ENCODE measurements at places on chromosomes 3 and 15.
A peak's percentile ranks its signal among the peaks of the same experiment; 100 is the strongest.

GRCh38 chr3:71754610-71755253 is 1.1 kb downstream of the GPR27 start:
- no peak for DNase-seq

- DNase-seq = no peak
Measured at GRCh38 chr15:80155001-80155377, 2.2 kb downstream of the FAH start.

- no peak for DNase-seq
Measured at GRCh38 chr3:4776980-4777581, 202.2 kb upstream of the BHLHE40 start.

GRCh38 chr3:108338901-108339545 is 42.7 kb downstream of the HHLA2 start:
- DNase-seq = no peak

DNA sequence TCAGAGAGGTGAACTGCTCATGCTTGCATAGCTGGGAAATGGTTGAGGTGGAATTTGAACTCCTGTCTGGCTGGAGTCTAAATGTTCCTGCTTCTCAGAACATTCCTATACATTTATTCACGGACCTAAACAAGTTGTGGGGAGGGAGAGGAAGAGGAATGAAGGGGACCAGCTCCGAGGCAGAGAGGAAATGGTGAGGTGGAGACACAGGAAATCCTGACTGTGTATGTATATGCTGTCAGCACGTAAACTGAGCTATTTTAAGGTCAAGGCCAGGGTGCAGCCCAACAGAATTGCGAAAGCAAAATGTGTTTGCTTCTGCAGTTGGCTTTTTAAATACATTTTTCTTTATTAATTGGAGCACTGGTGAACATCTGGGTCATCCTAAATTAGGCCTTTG is 74.1 kb upstream of the POMGNT2 start:
- no peak for DNase-seq

DNA sequence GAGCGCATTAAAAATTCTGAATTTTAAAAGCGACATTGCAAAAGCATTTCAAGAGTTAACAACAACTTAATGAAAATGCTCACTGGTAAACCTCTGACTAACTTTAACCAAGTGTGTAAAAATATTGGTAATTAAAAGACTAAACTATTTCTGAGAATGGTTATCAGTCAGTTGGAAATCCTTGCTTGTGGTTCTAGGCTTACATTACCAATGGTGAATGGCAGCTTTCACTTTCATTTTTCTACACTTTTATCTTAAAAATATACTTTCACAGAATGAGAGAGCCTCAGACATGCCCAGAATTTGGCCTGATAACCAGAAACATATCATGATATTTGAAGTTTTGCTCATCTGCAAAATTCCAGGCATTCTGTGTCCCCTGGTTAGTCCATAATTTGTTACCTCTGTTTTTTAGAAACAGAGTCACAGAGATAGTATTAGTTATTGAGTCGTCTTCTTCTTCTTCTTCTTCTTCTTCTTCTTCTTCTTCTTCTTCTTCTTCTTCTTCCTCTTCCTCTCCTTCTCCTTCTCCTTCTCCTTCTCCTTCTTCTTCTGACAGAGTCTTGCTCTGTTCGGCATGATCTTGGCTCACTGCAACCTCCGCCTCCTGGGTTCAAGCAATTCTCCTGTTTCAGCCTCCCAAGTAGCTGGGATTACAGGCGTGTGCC is 5.5 kb upstream of the RNF111 start:
- no peak for DNase-seq

- no peak for DNase-seq
Measured at GRCh38 chr3:11636394-11636770, 7.3 kb downstream of the VGLL4 start.

GRCh38 chr15:85534031-85534430 is 153.6 kb downstream of the AKAP13 start:
- no peak for DNase-seq

- no peak for DNase-seq
Measured at GRCh38 chr3:96294143-96294542, 520.3 kb upstream of the EPHA6 start.

DNA sequence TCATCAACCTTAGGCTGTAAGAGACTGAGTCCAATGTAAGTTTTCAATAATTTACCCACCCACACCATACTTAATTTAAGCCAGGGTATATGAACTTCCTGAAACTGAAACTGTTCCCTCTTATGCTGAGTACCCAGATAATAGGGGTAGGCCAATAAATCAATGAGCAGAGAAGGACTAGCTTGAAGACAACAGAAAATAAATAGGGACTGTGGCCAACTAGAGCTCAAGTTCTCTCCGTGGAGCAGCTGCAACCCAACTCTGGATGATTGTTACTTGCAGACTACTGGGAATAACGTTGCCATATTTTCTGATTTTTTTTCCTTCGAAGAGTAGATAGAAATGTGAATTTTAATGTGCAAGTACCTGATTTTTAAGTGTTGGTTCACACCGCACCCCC is 128.0 kb downstream of the ATG7 start:
- DNase-seq = no peak

DNA sequence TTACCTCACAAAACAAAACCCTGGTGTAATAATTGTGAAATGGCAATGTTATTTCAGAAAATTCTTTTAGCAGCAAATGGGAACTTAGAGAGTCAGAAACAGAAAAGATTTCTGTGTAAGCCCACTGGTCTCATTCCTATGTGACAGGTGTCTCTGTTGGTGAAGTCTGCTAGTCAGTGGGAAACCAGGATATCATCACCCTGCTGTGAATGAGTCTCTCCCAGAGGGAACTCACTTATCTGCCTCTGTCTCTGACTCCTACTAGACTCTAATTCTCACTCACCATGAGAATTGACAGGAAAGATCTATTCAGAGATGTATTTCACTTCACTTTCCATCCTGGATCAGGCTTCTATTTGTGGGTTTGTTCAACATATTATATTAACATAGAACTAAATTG is 266.0 kb downstream of the EPHA3 start:
- no peak for DNase-seq

- no peak for DNase-seq
Measured at GRCh38 chr15:59237119-59237855, 30.6 kb downstream of the LDHAL6B start.

DNA sequence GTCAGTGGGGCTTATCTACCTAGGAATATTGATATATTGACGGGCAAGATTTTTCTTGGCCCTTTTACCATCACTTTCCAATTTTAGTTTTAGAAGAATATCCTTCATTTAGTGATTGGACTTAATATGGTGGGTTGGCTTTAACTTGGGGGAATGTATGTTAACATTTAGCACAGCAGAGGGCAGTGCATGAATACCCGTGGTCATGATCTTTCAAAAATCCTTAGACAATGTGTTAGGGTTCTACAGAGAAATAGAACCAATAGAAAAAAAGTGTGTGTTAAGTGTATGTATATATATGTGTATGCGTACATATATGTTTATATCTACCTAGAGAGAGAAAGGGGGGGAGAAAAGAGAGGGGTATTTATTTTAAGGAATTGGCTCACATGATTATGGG is 36.9 kb downstream of the GPR171 start:
- DNase-seq = no peak

DNA sequence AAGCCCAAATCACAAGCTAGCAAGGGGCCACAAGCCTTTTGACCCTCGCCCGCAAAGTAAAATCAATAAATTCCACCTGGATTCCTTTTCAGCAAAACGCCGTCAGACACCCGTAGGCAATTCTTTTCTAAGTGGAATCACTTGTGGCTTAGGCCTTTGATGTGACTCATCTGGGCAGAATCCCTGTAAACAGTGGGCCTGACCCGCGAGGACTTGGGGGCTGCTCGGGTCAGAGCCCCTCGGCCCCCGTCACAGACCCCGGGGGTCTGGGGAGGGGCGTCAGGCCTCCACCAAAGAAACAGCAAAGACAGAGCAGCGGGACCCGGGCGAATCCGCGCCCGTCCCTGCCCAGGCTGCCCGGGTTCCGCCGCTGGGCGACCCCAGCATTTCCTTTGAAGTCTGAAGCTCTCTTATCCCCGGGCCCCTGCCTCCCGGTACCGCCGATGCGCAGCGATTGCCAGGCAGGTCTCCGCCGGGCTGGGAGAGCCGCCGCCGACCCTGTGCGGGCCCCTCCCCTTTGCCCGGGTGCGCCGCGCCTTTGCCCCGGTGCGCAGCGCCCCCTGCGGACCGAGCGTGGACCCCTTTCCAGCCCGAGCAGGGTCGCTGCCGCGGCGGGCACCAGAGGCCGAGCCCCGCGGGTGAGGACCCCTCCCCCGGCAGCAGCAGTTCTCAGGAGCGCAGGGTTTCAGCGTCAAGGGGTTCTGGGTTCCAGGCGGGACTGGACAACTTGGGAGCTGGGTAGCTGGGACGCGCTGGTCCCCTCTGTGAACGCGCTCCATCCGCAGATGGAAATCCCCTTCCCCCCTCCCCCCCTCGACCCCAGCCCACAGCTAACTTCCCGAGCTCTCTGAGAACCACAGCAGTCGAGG is 178.3 kb downstream of the UACA start:
- no peak for DNase-seq

- DNase-seq = no peak
Measured at GRCh38 chr3:197174927-197175326, 123.5 kb downstream of the DLG1 start.

- DNase-seq = no peak
Measured at GRCh38 chr3:43373560-43373928, 87.2 kb downstream of the SNRK start.

GRCh38 chr3:123341-123740 is 73.2 kb upstream of the CHL1 start:
- DNase-seq = no peak

GRCh38 chr15:51907136-51907862 is 64.3 kb downstream of the LEO1 start:
- peak; percentile 9 for DNase-seq

DNA sequence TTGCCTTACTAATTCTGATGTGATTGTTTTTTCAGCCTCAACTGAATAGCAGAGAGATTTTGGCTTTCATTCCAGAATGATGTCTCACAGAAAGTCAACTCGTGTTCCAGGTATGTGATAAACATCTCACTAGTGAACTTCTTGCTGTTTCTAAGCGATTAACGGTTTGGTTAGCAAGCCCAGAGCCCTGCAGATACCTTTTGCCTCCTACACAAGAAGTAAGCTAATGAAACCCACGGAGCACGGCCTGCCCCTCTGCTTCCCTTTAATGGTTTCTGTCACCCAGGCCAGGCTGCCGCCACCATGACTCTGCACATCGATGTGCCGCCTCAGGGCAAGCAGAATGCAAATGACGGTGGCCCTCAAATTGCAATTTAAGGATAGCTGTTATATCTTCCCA is 155.9 kb upstream of the ICE2 start:
- DNase-seq = no peak

GRCh38 chr15:74340150-74340549 is 27.3 kb downstream of the CYP11A1 start:
- DNase-seq = no peak

DNA sequence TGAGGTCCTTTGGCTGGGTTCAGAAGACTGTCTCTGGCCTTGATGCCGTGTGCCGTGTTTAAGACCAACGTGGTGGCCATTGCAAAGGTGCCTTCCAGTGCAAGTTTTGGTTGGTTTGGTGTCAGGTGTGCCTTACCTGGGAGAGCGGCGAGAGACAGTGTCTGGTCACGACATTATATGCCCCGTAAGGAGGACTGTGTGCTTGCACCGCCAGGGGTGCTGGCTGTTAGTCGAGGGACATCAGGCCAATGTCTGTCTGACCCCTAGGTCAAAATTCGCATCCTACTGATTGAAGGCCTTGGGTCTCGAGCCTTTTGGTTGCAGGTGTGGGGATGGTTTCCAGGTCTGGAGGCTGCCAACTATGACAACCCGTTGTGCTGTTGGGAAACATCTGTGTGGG is 111.9 kb downstream of the SNRPN start:
- DNase-seq = no peak

- DNase-seq = peak; percentile 29
Measured at GRCh38 chr3:9615003-9615628, 34.2 kb upstream of the MTMR14 start.

DNA sequence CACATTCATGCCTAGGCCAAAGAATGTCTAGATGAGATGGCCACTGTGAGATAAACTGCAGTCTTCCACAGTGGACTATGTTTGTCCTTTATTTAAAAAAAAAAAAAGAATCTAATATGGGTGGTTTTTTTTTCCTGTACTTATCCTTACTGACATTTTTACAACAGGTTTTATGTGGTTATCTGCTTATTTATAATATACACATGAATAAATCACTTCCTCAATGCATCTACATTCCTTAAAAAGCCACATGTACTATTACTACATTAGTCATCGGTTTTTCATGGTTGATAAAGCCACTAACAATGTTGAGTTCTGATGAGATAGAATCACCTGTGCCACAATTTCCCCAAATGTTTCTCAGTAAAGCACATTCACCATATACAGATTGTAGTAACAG is 341.3 kb upstream of the THBS1 start:
- no peak for DNase-seq

DNA sequence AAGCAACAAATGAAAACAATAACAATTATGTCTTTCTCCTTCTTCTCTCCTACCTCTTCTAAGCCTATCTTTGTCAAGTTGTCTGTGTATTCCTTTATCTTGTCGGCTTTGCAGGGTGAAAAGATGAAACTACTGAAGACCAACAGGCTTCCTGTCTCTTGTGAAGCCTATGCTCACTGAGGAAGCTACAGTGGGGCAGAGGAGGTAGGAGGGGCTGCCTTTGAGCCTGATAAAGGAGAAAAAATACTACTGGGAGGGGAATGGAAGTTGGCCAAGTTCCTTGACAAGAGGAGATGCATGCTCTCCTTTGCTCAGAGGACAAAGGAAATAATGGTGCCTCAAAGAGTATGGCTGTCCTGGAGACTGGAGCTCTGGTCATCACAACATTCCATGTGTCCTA is 92.0 kb downstream of the IGSF11 start:
- DNase-seq = no peak

GRCh38 chr3:97958396-97958795 is 13.8 kb downstream of the RIOX2 start:
- no peak for DNase-seq

GRCh38 chr3:88149101-88149508 is 654 bp upstream of the C3orf38 start:
- peak; percentile 41 for DNase-seq

GRCh38 chr15:35753486-35753885 is 207.5 kb upstream of the DPH6 start:
- no peak for DNase-seq

DNA sequence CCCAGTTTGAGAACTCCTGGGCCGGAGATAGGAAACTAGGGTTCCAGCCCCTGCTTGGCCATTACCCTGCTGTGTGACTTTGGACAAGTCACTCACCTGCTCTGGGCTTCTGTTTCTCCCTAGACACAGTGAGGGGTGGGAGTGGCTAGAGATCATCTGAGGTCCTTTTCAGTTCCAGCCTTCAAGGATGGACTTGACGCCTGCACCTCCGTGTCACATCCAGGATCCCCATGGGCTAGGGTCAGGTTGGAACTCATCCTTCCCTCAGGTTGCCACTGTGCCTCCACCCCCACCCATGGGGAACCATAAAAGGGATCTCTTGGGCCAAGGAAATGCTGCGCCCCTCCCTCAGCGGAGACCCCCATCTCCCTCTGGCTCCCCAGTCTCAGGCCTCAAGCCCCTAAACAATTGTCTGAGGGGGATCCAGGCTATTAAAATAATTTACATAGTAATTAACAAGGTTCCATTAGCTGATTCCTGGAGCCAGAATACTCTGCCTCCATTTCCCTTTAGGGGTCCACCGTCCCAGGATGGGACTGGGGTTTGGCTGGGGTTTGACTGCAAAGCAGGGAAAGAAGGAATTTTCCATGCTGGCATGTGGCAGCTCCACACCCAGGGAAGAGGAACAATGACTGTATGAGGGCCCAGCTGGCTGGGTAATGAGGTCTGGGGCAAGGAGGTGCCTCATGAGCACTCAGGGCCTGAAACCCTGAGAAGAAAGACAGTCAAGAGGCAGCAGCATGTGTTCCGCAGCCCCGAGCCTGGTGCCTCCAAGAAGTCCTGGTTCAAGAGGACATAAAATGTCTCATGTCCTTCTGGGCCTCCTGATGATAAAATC is 177.7 kb downstream of the SMAD6 start:
- DNase-seq = no peak

All from NCI-H345 (cell line).